ENCODE measurements at places on chromosomes 4 and X.
A peak's percentile ranks its signal among the peaks of the same experiment; 100 is the strongest.

DNA sequence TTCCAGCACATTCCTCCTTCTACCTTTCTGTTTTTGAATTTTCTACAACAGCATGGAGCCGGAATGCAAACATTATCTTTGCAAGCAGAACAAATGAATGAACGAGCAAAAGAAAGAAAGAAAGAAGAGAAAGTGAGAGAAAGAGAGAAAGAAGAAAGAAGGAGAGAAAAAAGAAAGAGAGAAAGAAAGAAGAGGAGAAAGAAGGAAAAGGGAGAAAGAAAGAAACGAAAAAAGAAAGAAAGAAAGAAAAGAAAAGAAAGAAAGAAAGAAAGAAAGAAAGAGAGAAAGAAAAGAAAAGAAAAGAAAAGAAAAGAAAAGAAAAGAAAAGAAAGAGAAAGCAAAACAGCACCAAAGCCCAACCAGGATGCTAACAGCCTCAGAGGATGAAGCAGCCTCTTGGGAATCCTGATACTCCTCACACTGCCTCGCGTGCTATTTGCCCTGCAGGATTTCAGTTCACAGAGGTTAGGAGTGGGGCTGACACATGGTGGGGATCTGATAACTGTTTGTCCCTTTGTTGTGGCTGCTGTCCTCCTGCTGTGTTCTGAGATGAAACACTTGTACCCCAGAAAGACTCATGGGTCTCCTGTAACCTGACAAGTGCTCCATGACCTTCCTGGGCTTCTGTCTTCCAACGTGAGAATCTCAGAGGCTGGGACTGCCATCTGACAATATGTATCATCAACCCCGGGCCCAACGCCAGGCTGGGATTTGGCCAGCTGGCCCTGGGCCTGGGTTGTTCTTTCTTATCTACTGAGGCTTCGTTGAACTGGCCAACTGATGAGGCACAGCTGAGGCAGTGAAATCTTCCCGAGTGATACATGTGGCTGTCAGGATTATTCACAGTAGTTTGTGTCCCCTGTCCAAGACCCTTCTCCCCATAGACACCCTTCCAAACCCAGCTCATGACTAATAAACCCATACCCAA is 61.0 kb downstream of the SEPSECS start:
- DNase-seq, result no peak

DNA sequence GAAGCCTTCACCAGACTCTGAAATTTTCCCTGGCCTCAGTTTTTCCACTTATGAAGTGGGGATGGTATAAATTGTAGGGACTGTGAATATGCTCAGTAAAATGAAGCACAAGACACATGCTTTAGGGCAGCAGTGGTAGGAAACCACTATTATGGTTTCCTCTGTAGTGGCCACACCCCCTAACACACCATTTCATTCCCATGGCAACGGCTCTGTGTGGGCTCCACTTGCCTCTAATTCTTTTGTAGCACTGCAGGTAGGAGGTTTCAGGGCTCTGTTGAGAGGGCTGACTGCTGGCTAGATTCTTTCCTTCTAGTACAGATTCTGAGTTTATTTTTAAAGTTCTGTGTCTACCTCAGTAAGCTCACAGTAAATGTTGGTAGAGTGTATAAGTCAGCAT is 3.5 kb upstream of the VMA21 start:
- peak; percentile 2 for DNase-seq

- DNase-seq, result no peak
Observed at GRCh38 chrX:102808336-102808735, 87.8 kb downstream of the GPRASP3 start.

GRCh38 chr4:151690876-151691275 is 69.9 kb downstream of the GATB start:
- DNase-seq, result no peak

DNA sequence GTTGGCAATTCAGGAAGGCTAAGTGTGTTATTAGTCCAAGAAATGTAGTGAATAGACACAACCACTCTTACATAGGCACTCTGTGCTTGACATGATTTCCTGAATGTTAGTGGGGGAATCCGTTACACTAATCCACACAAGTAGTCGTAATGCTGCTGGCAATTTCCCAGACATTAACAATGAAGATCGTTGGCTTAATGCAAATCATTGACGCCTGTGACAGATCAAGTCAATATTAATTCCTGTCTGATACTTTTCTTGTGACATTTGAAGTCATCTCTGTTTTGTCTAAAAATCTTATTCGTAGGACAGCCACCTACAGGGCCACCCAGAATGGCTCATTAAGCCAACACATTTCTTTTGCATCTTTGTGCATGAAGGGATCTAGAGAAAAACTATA is 939.1 kb upstream of the FTHL17 start:
- no peak for DNase-seq

DNA sequence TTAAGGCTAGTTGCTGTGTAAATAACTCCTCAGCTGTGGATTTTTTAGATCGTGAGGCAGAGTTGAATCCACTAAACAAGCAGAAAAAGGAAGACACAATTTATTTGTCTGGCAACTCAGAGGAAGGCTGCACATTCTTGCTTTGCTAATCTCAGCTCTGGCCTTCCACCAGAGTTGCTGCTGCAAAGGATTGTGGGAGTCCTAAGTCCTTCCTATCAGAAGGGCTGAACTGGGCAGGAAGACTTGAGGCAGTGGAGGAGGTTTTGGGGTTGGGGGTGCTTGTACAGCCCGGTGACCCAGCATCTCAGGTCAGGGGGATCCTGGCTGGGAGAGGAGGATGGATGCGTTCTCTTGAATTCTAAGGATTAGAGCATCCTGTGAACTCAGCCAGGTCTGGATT is 11.0 kb upstream of the VSIG1 start:
- no peak for DNase-seq

DNA sequence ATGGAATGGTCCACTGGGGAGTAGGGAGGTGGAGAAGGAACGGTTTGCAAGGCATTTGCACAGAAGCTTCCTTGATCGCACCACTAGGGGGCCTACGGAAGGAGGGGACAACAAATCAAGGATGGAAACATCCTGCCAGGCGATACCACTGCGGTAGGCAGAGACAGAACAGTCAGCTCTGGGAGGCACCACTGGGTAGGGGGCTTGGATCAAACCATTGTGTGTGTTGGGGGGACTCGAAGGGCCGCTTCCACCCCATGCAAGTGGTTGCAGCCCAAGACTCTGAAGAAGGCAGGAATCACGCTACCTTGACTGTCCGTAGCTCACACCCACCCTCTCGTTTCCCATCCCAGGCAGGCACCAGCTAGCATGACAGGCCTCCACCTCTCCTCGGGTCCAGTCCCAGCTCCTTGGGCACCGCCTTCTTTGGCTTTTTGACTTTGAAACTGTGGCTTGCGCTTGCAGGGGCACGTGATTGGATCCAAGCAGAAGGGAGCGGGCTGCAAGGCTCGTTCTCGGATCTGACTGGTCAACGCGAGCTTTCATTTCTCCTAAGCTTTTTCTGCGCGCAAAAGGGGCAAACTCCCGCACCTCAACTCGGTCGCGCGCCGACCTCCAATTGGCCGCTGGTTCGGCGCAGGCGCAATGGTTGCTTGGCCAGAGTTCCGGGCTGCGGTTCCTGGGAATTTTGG is 28.4 kb downstream of the GAGE1 start:
- peak; percentile 7 for DNase-seq

DNA sequence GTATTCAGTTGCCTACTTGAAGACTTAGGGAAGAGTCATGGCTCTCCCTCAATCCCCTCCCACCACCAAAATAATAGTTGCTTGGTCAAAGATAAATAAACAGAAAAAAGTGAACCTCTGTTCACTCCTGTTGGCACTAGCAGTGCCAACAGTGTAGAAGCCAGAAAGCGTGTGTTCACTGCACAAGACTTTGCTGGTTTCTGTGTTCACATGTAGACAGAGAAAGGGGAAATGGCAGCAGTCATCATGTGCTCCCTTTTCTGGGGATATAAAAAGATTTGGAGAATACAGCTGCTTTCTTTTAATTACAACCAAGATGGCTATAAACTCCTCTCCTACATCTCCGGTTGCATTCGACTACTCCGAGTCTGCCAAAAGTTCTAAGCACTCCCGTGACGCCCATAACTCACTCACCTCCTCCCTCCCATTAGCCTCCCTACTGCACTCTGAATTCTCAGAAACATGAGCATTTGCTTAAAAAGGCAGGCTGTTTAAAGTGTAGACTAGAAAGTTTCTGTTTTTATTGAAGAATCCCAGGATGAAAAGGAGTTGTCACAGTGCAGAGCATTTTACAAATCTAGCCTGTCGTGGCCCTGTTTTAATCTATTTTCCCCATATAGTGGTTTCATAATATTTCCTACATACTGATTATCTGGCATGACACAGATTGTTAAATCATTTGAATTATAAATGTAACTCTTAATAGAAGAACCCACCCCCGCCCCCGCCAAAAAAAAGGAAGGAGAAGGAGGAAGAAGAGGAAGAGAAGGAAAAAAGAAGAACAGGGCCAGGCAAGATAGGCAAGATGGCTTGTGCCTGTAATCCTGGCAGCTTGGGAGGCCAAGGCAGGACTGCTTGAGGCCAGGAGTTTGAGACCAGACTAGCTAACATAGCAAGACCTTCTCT is 16.7 kb downstream of the LGI2 start:
- no peak for DNase-seq

- no peak for DNase-seq
Observed at GRCh38 chrX:154448484-154448883, 4.5 kb downstream of the FAM50A start.

GRCh38 chr4:107312366-107312765 is 276.3 kb upstream of the DKK2 start:
- DNase-seq, result no peak

GRCh38 chr4:5955201-5955821 is 62.4 kb upstream of the CRMP1 start:
- no peak for DNase-seq

DNA sequence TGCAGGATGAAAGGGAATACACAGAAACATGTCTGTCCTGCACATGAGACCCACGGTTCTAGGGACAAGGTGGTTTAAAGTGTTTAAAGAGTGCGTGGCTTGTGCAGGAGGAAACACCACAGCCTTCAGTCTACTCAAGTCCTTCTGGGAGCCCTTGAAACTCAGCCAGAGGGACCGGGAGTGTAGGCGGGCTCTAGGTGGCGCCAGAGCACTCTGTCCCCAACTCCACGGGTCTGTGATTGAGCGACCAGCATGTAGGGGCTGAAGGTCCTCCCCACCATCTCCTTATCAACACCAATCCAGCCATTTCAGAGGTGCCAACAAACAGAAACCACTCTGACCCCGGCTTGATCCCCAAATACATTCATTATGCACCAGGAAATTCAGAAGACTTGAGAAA is 82.0 kb upstream of the CLDN34 start:
- DNase-seq, result peak; percentile 48

DNA sequence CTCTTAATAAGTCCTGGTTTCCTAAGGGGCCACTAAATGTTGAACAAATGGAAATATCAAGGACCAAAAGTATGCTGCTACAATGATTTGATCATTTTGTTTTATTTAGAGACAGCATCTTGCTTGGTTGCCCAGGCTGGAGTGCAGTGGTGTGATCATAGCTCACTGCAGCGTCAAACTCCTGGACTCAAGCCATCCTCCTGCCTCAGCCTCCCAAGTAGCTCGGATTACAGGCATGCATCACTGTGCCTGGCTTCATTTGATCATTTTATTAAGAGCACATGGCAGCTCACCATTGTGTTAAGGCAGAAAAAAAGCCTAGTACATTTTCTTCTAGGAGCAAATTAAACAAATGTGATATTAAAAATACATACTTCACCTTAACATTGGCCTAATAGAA is 52.7 kb downstream of the DCLK2 start:
- DNase-seq, result no peak

DNA sequence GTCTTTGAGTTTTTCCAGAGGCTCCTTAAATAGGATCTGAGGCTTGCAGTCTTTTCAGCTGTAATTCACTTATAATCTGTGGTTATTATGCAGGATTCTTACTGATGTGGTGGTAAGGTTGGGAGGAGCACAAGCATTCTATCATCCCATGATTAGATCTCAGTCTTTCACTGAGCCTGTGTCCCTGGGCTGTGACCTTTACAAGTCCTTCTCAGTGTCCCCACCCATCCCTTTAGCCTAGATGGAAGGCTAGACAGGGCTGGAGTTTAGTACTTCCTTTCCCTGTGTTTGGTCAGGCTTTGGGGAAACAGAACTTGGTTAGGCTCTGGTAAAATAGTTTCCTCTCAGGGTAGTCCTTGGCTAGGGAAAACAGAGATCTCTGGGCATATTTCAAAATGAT is 17.1 kb upstream of the NKAP start:
- no peak for DNase-seq

DNA sequence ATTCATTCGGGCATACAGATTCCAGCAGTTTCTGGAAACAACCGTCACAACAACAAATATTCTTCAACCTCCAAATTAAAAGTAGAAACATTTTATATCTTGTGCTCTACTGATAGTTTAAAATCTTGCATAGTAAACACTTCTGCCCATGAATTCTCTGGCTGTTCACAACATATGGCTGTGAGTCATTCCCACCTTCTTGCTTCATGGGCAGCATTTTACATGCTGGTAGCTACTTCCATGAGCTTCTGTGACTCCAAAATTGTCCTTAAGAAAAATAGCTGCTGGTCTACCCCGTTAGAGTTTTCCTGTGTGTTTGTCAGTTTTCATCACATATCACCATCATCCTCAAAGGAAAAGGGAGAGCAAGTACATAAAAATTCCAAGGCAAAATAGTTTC is 22.7 kb downstream of the PNPLA4 start:
- DNase-seq, result no peak

DNA sequence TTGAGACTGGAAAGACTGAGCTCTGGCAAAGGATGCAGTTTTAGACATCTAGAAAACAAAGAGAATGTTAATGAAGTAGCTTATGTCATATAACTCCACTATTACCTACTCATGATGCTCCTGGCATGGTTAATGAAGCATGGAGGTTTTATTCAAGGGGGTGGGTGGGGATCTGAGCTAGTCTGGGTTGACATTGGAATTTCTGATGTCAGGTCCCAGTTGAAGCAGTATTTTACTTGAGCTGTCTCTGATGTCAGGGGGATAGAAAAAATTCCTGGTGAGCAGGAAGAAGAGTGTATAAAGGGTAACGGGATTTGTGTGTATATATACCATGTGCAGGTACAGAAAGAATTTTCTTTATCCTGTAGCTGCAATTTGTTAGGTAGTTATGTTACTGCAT is 102.0 kb downstream of the ELOVL6 start:
- DNase-seq, result no peak

DNA sequence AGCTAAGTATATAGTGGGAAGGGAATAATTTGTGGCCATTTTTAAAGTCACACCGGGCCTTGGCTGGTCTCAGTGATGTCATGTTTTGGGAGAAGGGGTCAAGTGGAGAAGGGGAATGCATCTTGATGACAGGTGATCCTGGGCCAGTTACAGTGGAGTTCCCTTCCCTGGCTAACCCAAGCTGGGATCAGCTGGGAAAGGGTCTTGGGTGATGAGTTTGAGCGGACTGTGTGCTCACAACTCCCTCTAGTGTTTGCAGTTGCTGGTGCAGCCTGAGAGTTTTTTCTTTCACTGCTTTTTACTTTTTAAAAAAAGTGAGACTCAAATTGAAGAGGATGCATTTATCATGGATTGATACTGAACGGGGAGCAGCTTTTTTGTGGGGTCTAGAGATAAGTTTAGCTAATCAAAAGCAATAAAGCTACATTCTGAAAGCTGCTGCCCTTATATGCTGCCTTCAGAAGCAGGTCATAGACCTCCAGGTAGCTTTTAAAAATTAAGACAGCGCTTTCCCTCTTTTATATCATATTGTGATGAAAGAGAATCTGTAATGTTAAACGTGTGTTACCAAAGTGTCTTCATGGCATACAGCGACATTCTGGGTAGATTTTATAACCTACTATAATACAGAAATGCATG is 164.7 kb downstream of the DCLK2 start:
- DNase-seq, result peak; percentile 32

- DNase-seq, result no peak
Observed at GRCh38 chr4:5631352-5632065, 76.8 kb downstream of the EVC2 start.

- no peak for DNase-seq
Observed at GRCh38 chr4:19309378-19309777, 942.3 kb upstream of the SLIT2 start.

- DNase-seq, result no peak
Observed at GRCh38 chrX:119151051-119151380, 23.4 kb upstream of the KIAA1210 start.
